ENCODE measurements at places on chromosomes 7 and 10. TPM values are rescaled to one million over a fixed set of nuclear protein-coding genes. Genes with fewer than 3 reads are reported as not detected.
A peak's percentile ranks its signal among the peaks of the same experiment; 100 is the strongest.

The PDE6C gene
- not detected for total RNA-seq

DNA sequence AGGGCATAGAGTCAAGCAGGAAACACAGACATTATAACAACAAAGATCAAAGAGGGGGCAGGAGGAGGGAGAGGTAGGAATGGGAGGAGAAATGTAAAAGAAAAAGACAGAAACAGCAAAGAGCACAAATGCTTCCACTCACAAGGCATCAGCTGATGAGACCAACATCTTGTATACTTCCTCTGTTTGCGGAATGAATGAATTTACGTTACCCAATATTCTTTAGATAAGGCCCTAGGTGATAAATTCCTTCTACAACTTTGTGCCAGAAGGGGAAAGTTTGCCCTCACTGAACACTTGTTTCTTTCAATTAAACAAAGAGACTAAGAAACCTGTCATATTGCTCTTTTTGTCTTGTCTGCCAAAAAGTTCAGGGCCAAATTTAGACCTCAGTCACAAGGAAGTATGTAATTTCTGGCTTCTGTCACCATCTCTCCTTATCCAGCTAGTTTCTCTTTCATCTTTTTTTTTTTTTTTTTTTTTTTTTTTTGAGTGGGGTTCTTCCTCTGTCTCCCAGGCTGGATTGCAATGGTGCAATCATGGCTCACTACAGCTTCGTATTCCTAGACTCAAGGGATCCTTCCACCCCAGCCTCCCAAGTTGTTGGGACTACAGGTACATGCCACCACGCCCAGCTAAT lies 116.4 kb upstream of the NANOS1 start:
- DNase-seq, result no peak

- no peak for DNase-seq
Measured at GRCh38 chr7:107560898-107561516, 2.7 kb downstream of the COG5 start.

- DNase-seq, result no peak
Measured at GRCh38 chr7:22700559-22701002, 26.4 kb upstream of the IL6 start.

The CTAGE8 gene
- 4.0 TPM for total RNA-seq

DNA sequence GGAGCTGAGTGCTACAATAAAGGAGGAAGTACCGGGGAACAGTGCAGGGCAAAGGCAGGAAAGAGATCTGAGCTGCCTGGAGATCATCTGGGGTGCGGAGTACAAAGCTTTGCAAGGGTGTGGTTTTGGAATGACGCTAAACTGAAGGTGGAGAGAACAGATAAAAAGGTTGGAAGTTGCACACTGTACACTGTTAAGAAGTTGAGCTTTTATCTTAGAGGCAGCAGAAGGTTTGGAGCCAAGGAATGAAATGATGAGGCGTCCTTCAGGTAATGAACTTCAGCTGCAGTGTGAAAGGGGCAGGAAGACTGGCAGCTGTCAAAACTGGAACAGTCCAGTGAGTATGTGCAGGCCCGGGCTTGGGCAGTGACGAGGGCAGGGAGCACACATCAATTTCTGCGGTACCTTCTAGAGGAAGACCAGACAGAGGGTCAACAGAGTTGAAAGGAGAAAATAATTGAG lies 7.2 kb upstream of the ANKRD61 start:
- peak; percentile 24 for DNase-seq

The CACNA2D1 gene
- total RNA-seq, result 2.5 TPM

The SPDYE16 gene
- total RNA-seq, result not detected

DNA sequence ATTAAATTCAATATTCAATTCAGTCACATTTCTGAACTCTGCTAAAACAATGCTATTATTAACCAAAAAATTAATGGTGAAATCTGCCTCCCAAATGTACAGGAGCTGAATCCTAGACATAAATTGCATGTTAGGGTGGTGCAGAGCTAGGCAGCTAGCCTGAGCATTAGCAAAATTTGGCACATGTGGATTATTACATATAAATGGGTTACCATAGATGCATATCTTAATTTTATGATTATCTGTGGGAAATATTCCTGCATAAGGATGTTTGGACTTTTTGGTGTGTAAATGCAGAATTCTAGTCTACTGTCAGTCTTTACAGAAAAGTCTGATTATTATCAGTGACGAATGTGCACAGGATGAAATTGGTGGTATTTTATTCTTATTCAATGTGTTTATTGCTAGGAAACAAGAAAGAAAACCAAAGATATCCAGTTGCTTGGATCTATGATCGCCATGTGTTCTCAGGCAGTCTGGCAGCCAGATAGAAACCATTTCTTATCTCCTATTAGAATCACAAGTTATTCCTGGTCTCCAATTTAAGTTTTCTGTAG lies 150.7 kb downstream of the POU6F2 start:
- no peak for DNase-seq

- no peak for DNase-seq
Measured at GRCh38 chr10:100976906-100977305, 7.6 kb downstream of the SEMA4G start.

- DNase-seq, result no peak
Measured at GRCh38 chr10:78860260-78860914, 208.4 kb upstream of the ZMIZ1 start.

The SORCS1 gene
- total RNA-seq, result 1.1 TPM

DNA sequence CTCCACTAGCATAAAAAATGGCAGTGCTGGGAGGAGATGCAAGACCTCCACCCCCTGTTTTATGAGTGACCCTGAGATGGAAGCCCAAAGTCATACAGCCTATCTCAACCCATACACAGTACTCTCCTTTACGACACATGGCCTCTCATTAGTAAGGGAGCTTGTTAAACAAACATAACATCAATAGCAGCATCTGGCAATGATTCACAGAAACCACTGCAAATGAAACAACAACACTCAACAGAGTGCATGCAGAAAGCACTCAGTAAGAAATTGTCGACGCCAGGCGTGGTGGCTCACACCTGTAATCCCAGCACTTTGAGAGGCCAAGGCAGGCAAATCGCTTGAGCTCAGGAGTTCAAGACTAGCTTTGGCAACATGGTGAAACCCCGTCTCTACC lies 27.5 kb upstream of the FIGNL1 start:
- no peak for DNase-seq

GRCh38 chr10:78634389-78634815 lies 434.4 kb upstream of the ZMIZ1 start:
- no peak for DNase-seq

DNA sequence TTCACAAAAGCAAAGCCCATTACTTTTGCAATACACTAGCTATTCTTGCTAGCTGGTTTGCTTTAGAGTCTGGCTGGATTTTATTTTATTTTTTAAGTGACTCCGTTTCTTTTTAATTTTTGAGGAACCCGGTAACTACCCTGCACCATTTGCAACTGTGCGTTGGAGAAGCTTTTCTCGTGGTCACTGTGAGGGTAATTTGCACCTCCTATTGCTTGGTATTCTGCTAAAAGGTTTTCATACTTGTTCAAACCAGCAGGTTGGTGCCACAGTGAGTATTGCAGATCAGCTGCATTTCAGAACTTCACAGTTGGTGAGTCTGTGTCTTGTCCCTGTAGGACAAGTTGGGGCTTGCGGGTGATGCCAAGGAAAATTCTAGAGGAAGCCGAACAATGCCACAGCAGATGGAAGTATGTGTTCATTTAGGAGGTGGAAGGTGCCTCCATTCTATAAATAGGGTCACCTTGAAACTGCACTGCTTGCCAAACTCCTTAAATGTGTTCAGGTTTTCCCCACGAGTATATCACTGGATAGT lies 3.9 kb upstream of the NMT2 start:
- DNase-seq, result no peak

The SEMA3E gene
- total RNA-seq, result 2.2 TPM

- no peak for DNase-seq
Measured at GRCh38 chr7:21352540-21353387, 75.1 kb upstream of the SP4 start.

DNA sequence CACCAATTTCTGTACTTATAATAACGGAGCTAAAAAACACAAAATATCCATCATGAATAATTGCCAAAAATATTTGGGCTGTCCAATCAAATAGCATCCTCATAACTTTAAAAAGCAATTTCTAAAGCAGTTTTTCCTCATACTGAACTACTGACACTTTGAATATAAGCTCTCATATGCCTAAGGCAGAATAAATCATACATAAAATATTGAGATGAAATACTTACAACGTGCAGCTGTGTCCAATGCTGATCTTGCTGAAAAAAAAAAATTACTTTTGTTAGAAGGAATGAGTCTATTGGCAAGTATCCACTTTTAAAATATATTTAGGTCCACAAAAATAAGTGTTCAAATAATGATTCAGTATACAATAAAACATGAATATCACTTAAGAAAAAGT lies 24.2 kb downstream of the FAM3C start:
- DNase-seq, result no peak

- DNase-seq, result no peak
Measured at GRCh38 chr7:101405474-101406067, 42.9 kb downstream of the COL26A1 start.

- DNase-seq, result no peak
Measured at GRCh38 chr7:154914308-154914995, 88.5 kb downstream of the PAXIP1 start.

The DLX5 gene
- not detected for total RNA-seq

The TLX1 gene
- total RNA-seq, result 0.12 TPM

DNA sequence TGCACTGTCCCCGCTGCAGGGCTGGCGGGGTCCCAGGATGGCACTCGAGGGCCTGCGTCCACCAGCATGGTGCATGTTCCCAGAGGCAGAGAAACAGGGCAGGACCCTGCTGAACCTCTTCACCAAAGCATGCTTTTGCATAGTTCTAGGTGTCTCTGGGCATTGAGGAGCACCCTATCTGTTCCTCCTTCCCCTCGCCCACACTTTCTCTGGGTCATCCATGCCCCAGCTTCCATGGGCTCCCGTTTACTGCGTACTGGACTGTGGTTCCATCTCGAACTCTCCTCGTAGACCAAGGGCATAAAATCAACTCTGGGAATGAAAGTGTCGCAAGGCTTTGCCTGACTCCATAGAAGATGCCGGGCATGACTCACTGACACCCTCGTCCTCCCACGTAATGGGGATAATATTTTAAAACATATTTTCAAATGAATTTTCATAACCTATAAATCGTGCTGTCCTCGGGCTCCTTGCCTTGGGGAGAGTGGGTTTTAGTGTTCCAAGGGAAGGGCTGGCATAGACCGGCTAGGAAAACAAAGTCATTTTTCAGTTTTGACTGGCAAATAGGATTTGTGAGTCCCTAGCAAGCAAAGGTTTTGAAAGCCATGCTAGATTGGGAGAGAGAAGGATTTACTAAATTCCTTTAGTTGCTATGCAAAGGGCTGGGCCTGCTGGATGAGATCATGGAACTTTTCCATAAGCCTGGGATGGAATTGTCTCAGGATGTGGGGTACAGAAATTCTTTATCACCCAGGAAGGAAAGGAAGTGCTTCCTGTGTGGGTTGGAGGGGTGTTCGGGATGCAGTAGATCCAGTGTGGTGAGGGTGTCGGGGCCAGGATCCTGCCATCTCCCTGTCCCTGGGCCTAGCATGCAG lies 498.7 kb upstream of the MKI67 start:
- DNase-seq, result no peak

DNA sequence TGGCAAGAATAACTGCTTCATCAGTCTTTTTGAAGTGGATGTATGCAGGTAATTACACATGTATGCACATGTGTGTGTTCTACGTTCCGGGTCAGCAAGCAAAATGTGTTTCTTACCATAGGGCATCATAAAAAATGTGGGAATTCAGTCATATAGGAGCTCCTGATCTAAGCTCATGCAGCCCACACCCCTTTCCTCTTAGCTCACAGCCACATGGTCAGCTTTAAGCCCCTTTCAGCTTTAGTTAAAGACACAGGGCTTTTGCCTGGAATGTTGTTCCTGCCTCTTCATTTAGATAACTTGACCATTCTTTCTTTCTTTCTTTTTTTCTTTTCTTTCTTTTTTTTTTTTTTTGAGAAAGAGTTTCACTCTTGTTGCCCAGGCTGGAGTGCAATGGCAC lies 258.1 kb downstream of the RPS24 start:
- DNase-seq, result no peak

The COX19 gene
- 15.2 TPM for total RNA-seq

The DDC gene
- total RNA-seq, result 69.3 TPM

The GRID2IP gene
- total RNA-seq, result 0.67 TPM

The RBP4 gene
- total RNA-seq, result 10.1 TPM

DNA sequence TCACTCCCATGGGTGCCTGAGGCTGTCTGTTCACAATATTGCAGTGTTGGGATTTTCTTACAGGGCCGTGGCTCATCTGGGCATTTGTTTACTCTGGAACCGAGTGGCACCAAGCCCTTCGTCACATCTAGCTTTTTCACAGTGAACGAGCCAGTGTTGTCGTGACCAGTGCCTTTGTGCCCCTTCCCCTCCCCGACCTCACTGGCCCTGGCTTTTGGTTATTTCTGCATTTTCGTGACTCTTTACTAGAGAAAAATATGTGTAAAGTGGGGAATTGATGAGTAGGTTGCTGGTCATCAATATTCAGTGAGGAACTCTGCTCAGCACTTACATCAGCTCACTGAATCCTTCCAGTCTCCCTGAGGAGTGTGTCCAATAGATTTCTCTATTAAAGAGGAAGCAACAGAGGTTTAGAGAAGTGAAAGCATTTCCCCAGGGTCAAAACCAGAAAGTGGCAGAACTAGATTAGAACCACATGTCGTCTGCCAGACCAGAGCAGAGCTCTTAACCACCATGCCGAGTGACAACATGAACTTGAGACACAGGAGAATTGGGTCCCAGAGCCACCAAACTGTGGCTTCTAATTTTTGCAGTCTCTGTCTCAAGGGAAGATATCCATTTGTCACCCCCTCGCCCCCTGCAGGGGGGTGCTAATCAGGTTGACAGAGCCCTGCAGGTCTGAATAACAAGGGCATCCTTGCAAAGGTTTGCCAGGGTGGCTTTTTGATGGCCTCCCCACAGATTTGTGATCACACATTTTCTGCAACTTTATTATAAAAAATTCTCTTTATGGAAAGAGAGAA lies 125.3 kb downstream of the CHN2 start:
- DNase-seq, result no peak

The GPC2 gene
- total RNA-seq, result 4.0 TPM

DNA sequence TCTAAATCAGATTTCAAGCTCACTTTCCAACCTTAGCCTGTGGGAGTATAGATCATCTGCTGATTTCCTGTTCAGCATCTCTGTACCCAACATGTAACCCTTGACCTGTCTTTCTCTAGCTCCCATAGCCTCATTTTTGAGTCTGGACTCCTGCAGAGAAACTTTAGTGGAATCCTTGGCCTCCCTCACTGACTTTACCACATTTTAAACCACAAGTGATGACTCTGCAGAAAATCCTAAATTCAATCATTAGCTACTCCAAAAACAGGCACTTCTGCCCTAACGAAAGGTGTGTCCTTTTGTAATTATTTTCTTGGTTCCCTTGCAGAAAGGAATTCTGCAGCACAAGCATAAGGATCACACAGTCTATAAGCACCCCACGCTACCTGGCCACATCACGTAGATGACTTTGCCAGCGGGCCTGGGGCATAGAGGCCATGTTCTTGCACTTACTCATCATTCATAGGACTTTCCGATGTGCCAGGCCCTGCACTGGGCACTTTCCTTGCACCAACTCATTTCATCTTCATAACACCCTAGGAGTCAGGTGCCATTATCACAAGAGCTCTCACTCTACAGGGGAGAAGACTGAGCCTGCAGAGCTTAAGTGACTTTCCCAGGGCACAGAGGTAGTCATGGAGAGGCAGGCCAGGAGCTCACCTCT lies 57.2 kb upstream of the OPALIN start:
- DNase-seq, result no peak

- no peak for DNase-seq
Measured at GRCh38 chr7:141263983-141264382, 190.1 kb downstream of the TMEM178B start.
